ENCODE measurements at places on chromosomes 1 and 21.

GRCh38 chr1:203353486-203353885, 2.6 kb upstream of the FMOD start:
- DNase-seq = no peak

DNA sequence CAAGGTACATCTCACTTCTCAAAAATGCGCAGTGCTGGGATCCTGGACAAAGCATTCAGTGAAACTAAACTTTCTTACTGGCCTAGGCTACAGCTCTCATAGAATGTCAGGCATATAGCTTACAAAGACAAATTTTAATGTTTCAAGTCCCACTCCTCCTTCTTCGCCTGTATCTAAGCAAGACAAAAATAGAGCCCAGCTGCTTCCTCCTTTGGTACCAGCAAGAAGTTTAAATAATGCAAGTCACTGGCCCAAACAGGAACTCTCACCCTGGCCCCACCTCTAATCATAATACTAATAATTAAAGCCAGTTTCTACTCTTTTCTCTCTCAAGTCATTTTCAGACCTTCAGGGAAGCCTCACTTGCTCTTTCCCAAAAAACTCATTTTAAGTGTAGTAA, 1267.9 kb downstream of the MRPL39 start:
- no peak for DNase-seq

DNA sequence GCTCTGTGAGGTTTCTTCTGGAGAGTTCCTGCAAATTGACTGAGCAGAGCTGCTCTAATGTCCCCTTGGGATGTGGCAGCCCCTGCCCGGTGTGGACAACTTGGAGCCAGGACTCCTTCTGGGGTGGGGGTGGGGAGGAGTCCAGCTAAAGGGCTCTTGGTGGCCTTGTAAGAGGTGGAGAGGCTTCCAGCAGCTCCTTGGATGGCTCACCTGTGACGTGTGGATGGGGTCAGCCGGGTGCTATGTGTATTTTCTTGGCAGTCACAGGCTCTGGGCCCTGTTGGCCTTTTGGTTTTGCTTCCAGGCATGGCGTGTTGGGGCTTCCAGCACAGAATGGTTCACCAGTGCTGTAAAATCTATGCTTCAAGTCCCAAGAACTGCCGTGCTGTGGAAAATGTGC, 38.2 kb downstream of the TRAPPC10 start:
- DNase-seq = no peak

DNA sequence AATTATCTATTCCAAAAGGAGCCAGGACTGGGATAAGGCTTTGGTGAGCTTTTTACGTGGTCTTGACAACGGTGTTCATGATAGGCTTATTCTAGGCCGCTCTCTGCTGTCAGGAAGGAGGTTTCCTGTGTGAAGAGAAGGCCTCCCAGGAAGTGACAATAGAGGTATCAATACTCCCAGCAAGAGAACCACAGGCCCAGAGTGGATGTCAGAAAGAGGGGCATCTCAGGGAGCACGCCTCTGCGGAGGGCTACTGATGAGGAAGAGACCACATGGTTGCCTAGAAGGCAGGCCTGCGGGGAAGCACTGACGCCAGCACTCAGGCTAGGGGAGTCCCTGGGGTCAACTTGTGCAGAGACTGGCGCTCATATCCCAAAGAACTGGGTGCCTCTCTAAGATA, 60.4 kb downstream of the ITPKB start:
- no peak for DNase-seq

DNA sequence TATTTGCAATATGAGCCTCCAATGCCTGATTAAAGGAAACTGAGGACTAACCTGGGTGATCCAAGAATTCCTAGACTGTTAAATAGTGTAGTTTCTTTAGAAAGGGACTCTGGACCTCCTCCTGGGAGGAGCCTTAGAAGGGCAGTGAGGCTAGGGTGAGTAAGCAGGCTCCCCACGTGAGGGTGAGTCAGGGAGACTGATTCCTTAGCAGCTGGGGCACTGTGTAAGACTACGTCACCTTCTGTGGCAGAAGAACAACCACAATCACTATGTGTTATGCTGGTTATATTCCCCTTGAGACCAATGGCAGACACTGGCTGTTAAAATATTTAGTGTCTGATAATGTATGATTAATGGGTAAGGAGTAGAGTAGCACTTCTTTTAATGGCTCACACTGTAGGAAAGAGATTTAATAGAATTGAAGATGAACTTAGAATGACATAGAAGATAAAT, 53.3 kb upstream of the SYT14 start:
- peak; percentile 95 for DNase-seq

DNA sequence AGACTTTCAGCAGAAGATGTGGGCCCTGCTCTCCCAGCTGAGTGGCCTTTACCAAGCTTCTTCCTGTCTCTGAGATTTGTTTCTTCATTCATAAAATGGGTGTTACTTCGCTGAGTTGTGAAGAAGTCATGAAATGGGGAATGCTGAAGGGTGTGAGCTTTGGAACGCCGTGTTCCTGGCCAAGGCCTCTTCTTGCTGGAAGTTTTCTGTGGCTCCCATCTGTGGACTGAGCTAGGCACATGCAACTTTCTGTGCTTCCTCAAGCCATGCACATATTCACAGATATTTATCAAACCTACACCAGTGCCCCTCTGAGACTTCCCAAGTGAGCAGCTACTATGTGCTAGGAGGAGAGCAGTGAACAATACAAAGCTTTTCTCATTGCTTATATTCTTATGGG, 106.3 kb upstream of the JUN start:
- DNase-seq = no peak

DNA sequence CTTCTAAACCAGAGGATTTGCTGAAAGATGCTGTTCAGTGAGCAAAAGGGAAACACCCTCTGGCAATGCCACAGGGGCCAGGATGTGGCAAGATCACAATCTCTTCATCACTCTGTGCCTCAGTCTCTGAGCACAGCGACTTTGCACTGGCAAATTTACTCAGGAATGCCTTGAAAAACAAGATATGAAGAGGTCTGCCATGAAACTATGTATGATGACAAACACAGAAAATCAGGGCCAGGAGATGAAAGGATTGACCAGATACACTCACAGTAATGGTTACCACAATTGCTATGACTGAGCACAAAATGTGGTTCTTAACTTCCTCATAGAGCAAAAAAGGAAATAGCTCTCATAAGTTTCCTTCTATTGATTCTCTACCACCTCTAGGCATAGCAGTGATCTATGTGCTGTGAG, 5.8 kb downstream of the TTC13 start:
- DNase-seq = peak; percentile 20

DNA sequence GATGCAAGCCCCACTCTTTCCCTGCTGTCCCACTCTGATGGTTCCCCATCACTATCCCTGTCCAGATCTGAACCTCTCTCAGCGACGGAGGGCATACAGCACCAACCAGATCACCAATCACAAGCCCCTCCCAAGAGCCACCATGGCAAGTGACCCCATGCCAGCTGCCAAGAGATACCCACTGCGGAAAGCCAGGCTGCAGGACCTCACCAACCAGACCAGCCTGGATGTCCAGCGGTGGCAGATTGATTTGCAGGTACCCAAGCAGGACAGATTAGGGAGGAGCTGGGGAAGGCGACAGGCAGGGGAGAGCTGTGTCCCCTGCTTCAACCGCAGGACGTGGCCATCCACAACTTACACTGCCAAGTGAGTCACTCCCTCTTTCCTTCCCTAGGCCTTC, 46.9 kb downstream of the VWA5B1 start:
- DNase-seq = no peak

DNA sequence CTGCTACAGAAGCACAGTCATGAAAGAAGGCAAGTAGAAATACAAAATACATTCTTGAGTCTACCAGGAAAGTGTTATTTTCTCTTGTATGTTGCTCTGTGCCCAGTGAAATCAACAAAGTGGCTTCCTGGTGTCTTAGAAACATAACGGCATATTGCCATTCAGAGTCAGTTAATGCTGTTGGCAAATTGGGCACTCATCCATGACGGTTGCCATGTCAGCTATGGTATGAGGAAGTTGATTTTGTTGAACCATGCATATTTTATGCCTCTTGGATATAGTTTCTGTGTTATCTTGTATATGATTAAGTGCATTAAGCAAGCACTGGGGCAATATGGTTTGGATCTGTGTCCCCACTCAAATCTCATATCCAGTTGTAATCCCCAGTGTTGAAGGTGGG, 153.1 kb upstream of the CXADR start:
- no peak for DNase-seq

DNA sequence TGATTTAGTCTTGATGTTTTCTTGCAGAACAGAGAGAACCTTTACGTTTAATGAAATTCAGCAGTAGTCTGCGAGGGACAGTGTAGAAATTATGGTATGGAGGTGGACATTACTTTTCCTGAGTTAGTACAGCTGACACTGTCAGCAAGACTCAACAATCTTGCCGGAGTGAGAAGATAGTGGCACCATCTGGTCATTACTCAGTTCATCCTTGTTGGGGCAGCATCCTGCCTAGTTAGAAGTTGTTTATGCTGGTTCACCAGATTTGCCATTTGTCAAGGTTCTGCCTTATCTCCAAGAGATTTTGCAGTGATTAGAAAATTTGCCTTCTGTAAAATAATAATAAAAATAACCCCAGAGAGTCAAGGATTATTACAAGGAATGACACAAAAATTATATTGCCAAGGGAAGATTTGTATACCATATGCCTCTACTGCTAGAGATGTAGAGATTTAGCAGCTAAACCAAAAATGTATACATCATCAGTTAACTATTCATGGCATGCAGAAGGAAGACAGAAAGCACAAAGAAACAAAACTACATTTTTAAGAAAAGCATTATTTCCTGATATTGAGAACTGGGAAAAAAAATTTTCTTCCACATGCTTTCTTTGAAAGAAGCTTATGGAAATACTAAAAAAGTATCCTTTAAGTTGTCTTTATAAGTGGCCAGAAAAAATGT, 1967.4 kb downstream of the NCAM2 start:
- no peak for DNase-seq

- DNase-seq = no peak
Observed at GRCh38 chr1:214004014-214004413, 16.2 kb downstream of the PROX1 start.

DNA sequence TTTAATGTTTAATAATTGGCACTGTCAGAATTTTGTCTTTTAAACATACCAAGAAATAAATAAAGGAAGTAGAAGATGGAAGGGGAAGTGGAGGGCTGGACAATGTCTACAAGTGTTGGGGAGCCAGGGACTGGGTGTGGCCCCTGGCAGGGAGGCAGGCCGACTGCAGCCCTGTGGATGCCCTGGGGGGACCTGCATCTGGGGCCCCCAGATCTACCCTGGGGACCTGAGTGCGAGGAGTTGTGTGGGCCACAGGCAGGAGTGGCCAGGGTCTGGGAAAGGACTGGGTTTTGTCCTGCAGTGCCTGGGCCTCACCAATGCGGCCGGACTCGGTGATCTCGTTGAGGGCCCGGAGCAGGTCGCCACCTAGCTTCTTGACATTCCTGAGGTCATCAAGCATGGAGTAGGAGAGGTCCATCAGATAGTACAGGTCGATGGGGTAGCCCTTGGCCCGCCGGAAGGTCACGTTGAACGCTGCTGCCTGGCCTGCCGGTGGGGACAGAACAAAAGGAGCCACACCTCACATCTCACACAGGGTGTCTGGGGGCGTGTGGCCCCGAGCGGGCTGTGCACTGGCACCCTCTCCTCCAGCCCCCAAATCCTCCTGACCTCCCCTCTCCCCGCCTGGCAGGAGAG, 17.5 kb downstream of the ITGB2 start:
- DNase-seq = no peak

DNA sequence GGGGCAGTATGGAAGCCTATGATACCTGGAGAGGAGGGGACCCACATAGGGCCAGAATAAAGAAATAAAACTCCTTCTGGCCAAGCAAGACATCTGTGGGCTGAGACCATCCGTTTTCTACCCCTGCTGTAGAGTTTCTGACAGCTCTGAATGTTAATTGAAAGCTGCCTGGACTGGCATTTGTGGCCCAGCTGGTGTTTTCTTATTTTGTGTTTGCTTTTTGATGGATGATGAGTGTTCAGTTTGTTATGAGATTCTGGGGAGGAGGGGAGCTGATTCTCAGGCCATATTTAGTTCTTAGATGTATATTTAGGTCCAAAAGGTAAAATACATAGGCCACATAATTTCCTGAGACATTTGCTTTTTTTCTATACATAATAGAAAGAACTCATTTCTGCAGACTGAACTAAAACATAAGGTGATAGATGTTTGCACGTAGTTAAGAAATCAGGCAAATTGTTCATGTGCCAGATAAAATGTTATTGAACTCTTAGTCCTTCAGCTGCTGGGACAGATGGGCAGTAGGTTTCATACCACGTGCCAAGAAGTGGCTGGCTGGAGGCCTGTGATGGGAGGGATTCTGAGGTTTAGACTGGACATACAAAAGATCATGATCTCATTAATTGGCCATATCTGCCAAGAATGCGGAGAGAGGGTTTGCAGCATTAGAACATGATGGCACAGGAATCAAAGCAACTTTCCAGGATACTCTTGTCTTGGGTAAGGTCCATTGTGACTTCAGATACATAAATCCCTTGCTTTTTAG, 54.1 kb downstream of the DSCAM start:
- no peak for DNase-seq

- DNase-seq = no peak
Observed at GRCh38 chr1:172670316-172670715, 11.4 kb downstream of the FASLG start.

GRCh38 chr1:226653311-226653921, 85.7 kb downstream of the ITPKB start:
- DNase-seq = no peak

- DNase-seq = no peak
Observed at GRCh38 chr21:27103768-27104167, 136.9 kb upstream of the ADAMTS5 start.

DNA sequence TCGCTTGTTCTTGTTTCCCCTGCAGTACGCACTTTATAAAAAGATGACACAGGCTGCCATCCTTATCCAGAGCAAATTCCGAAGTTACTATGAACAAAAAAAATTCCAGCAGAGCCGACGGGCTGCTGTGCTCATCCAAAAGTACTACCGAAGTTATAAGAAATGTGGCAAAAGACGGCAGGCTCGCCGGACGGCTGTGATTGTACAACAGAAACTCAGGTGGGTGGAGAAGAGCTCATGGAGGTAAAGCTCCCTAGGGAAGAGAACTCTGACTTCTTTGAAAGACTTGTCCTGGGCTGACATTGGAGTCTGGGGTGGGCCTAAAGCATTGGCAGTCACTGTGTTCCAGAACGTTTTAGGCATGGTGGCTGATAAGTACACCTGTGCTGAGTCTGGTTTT, 19.9 kb upstream of the VAMP3 start:
- no peak for DNase-seq

DNA sequence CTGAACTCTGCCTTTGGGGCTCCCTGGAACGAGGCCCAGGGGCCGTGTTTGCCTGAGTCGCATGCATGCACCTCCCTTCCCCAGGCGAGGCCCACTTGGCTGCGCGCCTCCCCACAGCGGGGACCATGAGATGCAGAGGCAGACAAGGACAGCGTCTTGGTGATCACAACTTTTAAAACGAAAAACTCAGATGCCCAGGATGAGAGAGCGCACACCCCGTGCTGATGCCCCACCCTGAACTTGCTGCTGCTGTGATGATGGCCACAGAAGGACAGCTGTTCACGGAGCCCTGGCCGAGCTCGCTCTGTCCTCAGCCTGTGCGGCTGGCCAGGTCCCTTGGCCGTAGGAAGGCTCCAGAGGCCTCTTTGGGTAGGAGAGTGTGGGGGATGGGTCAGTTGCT, 11.4 kb upstream of the PRMT2 start:
- DNase-seq = no peak

Measured in AG20443 (cell line).